ENCODE measurements at places on chromosomes 5 and 9.
A peak's percentile ranks its signal among the peaks of the same experiment; 100 is the strongest.

DNA sequence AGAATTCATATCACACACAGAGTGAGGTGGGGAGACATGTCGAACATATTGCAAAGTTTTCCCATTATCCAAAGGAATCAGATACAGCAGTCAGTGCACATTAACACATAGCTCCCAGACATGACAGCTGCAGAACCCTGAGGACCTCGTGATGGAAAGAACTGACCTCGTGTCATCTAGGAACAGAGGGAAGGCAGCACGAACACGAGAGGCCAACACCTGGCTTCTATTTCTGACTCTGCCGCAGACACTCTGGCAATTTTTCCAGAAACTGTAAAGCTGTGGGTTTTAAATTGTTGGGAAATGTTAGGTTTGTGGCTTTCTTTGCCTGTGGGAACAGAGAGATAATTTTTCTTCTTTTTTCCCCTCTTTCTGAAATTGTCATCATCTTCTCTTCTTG is 315.0 kb upstream of the PIK3R1 start:
- H3K36me3 ChIP-seq: no peaks in the 10 kb centered on the region
- H3K4me3 ChIP-seq: no peak overlapping the region
- H3K27ac ChIP-seq: no peak overlapping the region
- H3K27me3 ChIP-seq: no peaks in the 10 kb centered on the region

GRCh38 chr5:6718161-6718681 is 5.0 kb downstream of the TENT4A start:
- H3K27ac ChIP-seq: no peak overlapping the region
- no peaks in the 10 kb centered on the region for H3K36me3 ChIP-seq
- H3K27me3 ChIP-seq: no peaks in the 10 kb centered on the region

DNA sequence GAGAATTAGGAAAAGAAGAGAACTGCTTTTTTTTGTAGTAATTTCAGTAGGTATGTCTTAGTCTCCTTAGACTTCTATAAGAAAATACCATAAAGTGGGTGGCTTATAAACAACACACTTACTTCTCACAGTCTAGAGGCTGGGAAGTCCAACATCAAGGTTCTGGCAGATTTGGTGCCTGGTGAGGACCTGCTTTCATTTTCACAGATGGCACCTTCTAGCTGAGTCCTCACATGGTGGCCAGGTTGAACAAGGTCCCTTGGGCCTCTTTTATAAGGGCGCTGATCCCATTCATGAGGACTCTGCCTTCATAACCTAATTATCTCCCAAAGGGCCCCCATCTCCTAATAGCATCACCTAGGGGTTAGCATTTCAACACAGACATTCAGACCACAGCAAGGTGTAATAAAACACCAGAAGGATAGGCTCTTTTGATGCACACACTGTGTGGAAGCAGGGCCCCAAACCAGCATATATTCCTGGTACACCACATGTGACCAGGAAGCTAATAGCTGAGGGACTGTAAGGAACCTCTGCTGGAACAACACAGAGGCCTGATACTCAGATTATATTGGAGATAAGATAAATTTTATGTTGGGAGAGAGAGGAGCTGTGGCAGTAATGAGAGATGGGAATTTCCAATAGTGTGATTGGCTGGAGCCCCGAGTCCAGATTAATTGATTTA is 384.9 kb downstream of the RAB3C start:
- H3K36me3 ChIP-seq: no peaks in the 10 kb centered on the region
- H3K4me1 ChIP-seq: peaks cover 2% of the 10 kb centered on the region
- no peak for DNase-seq

GRCh38 chr5:116482394-116482793 is 92.2 kb downstream of the SEMA6A start:
- no peak overlapping the region for H3K4me3 ChIP-seq
- no peak for DNase-seq
- no peaks in the 10 kb centered on the region for H3K27me3 ChIP-seq
- peaks cover 20% of the 10 kb centered on the region for H3K36me3 ChIP-seq
- no peak overlapping the region for H3K27ac ChIP-seq

- no peaks in the 10 kb centered on the region for H3K27me3 ChIP-seq
- peak; percentile 55 for DNase-seq
- H3K4me3 ChIP-seq: no peak overlapping the region
- no peaks in the 10 kb centered on the region for H3K36me3 ChIP-seq
- no peak overlapping the region for H3K27ac ChIP-seq
Observed at GRCh38 chr9:117073071-117073470, 341.8 kb downstream of the ASTN2 start.

DNA sequence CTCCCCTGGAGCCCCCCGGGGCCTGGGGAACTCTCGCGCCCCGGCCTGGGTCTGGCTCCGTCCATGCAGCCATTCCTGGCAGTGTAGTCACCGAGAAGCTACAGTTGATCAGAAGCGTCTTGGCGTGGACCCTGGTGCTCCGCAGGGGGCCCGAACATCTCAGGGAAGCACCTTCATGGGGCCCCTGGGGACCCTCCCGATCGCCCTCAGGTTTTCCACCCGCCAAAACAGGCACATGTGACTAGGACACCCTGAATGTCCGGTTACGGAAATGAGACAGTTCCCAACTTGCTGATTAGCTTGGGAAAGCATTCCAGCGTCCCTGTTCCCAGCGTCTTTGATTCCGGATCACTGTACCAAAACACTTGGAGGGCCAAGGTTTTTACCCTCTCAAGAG is 472 bp downstream of the FBXO4 start:
- no peaks in the 10 kb centered on the region for H3K36me3 ChIP-seq
- peaks cover 1% of the 10 kb centered on the region for H3K4me1 ChIP-seq
- no peak for DNase-seq
- peak overlapping the region; percentile 41 for H3K4me3 ChIP-seq
- H3K27ac ChIP-seq: no peak overlapping the region

DNA sequence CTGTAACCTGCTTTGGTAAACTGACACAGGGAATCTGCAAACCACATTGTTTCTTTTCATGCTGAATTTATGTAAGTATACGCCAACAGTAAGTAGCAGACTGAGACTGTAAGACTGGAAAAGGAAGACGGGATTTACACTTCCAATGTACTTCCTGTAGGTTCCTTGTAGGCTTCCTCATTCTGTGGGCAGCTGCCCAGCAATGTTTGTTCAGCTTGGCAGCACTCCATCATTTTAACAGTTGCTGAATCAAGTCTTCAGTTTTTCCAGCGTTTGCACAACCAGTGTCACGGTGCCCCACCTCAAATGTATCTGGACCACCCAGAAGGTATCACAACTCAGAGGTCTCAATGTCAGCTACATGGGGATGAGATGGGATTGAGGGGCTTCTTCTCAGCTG is 232.6 kb downstream of the PRDM9 start:
- DNase-seq: no peak
- no peaks in the 10 kb centered on the region for H3K27me3 ChIP-seq
- no peak overlapping the region for H3K4me3 ChIP-seq
- no peaks in the 10 kb centered on the region for H3K36me3 ChIP-seq
- no peak overlapping the region for H3K27ac ChIP-seq
- H3K4me1 ChIP-seq: no peaks in the 10 kb centered on the region

- peaks cover 4% of the 10 kb centered on the region for H3K27me3 ChIP-seq
- no peak overlapping the region for H3K27ac ChIP-seq
- DNase-seq: peak; percentile 92
Observed at GRCh38 chr5:177402271-177403043, 2.0 kb upstream of the PFN3 start.

GRCh38 chr9:137227054-137227852 is at the start of gene RNF224:
TSS of gene RNF224 (plus strand) at chr9:137227502. CDS start at chr9:137228336, 834 bp downstream.
- peaks cover under 1% of the 10 kb centered on the region for H3K27me3 ChIP-seq
- DNase-seq: peak; percentile 85
- H3K4me3 ChIP-seq: no peak within 1 kb of the TSS
- no peak within 1 kb of the TSS for H3K27ac ChIP-seq

DNA sequence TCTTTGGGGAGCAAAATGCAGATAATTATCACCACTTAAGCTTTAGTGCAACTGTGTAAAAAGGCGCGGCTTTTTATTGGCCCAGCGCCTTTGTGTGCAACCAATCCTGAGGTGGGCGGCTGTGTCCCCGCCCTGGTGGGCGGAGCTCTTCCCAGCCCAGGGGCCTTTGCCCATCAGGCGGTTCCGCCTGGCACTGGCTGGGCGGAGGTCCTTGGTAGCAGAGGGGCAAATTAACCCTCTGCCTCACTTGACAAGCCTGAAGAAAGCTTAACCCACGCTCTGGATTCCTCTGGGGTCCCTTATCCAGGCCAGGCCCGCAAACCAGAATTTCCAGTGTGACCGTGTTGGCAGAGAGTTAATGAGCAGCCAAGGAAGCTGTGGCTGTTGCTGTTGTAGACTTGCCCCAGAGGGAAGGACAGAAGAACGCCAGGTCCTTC is 12.8 kb upstream of the NIPAL4 start:
- no peak for DNase-seq
- H3K27ac ChIP-seq: no peak overlapping the region
- no peak overlapping the region for H3K4me3 ChIP-seq

GRCh38 chr5:81544351-81545018 is 150.6 kb upstream of the ACOT12 start:
- no peaks in the 10 kb centered on the region for H3K36me3 ChIP-seq
- H3K27ac ChIP-seq: no peak overlapping the region
- no peak for DNase-seq

DNA sequence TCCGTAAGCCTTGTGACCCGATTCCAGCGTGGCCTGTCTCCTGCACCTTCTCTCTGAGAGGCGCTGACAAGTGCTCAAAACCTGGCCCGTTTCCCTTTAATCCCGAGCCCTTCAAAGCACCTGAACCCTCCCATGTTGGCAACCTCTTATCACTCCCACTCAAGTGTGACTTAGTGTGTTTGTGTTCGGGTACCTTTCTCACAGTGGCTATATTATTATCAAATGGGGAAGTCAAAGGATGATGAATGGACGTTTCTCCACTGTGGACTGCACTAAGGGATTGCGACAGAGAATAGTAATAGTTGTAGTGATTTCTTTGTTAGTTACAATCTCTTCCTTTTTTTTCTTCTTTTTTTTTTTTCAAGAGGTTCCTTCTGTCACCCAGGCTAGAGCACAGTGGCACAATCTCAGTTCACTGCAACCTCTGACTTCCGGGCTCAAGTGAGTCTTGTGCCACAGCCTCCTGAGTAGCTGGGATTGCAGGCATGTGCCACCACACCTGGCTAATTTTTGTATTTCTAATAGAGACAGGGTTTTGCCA is 65.4 kb upstream of the TNFSF8 start:
- no peaks in the 10 kb centered on the region for H3K36me3 ChIP-seq
- DNase-seq: no peak
- no peaks in the 10 kb centered on the region for H3K4me1 ChIP-seq
- no peaks in the 10 kb centered on the region for H3K27me3 ChIP-seq

GRCh38 chr9:4137234-4137633 is 162.6 kb downstream of the GLIS3 start:
- no peaks in the 10 kb centered on the region for H3K36me3 ChIP-seq
- H3K4me3 ChIP-seq: no peak overlapping the region
- peak; percentile 90 for DNase-seq
- no peaks in the 10 kb centered on the region for H3K27me3 ChIP-seq
- no peaks in the 10 kb centered on the region for H3K4me1 ChIP-seq

DNA sequence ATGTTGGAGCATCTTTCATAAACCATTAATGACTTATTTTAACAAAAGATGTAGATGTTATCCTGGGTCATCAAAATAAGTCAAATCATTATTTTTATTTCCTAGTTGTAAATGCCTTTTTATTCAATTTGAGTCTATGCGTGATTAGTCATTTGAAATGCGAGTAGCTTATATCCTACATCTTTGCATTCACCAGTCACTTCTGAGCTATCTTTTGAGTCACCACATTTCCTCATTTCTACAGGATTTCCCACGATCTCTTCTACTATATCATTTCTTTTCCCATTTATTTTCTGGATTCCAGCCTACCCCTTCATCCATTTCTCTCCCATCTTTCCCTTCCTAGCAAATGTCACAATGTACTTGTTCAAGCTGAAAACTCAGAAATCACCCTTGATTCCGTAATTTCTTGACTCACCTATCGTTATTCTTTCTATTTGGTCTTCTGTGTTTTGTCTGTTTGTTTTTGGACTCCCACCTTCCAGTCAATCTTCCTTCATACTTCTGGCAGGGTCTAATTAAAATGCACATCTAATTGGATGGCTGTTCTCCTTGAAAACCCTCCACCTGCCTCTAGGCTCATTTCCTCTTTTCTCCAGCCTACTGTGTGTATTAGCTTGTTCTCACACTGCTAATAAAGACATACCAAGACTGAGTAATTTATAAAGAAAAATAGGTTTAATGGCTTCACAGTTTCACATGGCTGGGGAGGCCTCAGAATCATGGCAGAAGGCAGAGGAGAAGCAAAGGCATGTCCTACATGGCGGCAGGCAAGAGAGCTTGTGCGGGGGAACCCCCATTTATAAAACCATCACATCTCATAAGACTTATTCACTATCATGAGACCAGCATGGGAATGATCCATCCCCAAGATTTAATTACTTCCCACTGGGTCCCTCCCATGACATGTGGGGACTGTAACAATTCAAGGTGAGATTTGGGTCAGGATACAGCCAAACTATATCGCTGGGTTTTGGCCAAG is 112.4 kb downstream of the MEF2C start:
- no peak overlapping the region for H3K4me3 ChIP-seq
- H3K36me3 ChIP-seq: no peaks in the 10 kb centered on the region
- no peak for DNase-seq
- no peaks in the 10 kb centered on the region for H3K27me3 ChIP-seq
- H3K4me1 ChIP-seq: no peaks in the 10 kb centered on the region

DNA sequence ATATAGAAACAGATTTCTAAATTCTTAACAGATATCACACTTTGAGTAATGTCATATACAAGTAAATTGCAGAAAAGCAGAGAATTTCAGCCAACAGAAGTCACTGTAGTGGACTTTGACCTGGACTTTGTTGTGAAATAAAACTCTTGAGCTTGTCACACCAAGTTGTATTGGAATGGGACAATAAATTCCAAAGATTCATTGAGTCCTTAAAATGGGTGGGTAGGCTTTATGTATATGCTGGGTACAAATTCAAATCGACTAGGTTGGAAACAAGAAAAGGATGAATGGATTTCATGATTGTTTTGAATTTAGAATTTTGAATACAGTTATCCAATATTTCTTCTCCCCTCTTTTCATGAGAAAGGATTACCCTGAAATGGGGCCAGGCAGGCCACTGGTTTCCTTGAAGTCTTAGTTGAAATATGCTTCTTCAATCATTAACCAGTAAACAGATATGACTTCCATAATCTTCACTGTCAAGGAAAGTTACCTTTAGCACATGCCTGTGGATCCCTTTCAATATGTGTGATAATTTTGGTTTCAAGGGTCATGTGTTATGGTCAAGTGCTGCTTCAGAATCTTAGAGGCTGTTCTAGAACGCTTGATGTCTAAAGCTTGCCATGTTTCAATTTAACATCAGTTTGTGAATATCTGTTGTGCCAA is 25.7 kb downstream of the PIP5K1B start:
- no peaks in the 10 kb centered on the region for H3K36me3 ChIP-seq
- H3K4me3 ChIP-seq: no peak overlapping the region
- DNase-seq: no peak
- H3K27ac ChIP-seq: no peak overlapping the region

- DNase-seq: no peak
- H3K4me1 ChIP-seq: no peaks in the 10 kb centered on the region
- no peak overlapping the region for H3K4me3 ChIP-seq
- no peaks in the 10 kb centered on the region for H3K36me3 ChIP-seq
Observed at GRCh38 chr9:124218438-124218982, 39.2 kb upstream of the NEK6 start.

DNA sequence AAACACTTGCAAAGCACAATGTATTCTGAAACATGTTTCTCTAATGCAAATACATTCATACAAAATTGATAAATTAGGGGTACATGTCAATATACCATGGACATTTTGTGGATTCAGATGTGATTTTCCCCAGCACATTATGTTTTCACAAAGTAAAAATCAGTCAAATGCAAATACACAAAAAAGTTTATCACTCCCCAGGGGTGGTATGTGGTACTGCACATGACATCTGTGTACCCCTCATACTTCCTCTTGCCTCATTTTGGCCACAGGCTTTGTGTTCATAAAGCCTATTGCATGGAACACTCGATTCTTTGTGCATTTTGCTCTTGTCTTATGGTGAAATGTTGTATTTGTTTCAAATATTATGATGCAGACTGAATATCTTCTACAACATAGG is 116.8 kb upstream of the PDE4D start:
- no peaks in the 10 kb centered on the region for H3K4me1 ChIP-seq
- no peak overlapping the region for H3K27ac ChIP-seq
- no peak overlapping the region for H3K4me3 ChIP-seq
- no peaks in the 10 kb centered on the region for H3K36me3 ChIP-seq

Measured in mesendoderm (in vitro differentiated cells).